ENCODE measurements at places on chromosomes 11 and 22. TPM values are rescaled to one million over a fixed set of nuclear protein-coding genes. Genes with fewer than 3 reads are reported as not detected.

The FAM111B gene
- 48.0 TPM for total RNA-seq

- no peak for DNase-seq
Measured at GRCh38 chr11:11306855-11307254, 46.2 kb downstream of the CSNK2A3 start.

GRCh38 chr11:99238401-99238800, 217.7 kb downstream of the CNTN5 start:
- no peak for DNase-seq

- no peak for DNase-seq
Measured at GRCh38 chr11:62245271-62245753, 3.3 kb downstream of the SCGB1D2 start.

The TSPAN32 gene
- 6.8 TPM for total RNA-seq

- no peak for DNase-seq
Measured at GRCh38 chr22:46076651-46077339, 73.5 kb upstream of the PPARA start.

The P2RX6 gene
- 0.67 TPM for total RNA-seq

DNA sequence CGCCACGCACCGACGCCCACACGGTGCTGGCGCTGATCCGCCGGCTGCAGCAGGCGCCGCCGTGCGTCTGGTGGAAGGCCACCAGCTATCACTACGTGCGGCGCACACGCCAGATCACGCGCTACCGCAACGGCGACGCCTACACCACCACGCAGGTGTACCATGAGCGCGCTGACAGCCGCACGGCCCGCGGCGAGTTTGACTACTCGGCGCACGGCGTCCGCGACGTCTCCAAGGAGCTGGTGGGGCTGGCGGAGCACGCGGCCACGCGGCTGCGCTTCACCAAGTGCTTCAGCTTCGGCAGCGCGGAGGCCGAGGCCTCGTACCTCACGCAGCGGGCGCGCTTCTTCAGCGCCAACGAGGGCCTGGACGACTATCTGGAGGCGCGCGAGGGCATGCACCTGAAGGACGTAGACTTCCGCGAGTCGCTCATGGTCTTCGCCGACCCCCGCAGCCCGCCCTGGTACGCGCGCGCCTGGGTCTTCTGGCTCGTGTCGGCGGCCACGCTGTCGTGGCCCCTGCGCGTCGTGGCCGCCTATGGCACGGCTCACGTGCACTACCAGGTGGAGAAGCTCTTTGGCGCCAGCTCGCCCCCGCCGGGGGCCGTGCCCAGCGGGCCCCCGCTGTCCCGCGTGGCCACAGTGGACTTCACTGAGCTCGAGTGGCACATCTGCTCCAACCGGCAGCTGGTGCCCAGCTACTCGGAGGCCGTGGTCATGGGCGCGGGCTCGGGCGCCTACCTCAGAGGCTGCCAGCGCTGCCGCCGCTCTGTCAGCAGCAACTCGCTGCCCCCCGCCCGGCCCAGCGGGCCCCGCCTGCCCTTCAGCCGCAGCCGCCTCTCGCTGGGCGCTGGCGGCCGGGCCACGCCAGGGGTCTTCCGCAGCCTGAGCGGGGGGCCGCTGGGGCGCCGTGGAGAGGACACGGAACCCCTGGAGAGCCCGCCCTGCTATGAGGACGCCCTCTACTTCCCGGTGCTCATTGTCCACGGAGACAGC, 3.2 kb downstream of the TMEM151A start:
- DNase-seq: no peak

The PAK1 gene
- 20.2 TPM for total RNA-seq

GRCh38 chr11:2665526-2666400, 34.0 kb downstream of the KCNQ1OT1 start:
- DNase-seq: no peak

DNA sequence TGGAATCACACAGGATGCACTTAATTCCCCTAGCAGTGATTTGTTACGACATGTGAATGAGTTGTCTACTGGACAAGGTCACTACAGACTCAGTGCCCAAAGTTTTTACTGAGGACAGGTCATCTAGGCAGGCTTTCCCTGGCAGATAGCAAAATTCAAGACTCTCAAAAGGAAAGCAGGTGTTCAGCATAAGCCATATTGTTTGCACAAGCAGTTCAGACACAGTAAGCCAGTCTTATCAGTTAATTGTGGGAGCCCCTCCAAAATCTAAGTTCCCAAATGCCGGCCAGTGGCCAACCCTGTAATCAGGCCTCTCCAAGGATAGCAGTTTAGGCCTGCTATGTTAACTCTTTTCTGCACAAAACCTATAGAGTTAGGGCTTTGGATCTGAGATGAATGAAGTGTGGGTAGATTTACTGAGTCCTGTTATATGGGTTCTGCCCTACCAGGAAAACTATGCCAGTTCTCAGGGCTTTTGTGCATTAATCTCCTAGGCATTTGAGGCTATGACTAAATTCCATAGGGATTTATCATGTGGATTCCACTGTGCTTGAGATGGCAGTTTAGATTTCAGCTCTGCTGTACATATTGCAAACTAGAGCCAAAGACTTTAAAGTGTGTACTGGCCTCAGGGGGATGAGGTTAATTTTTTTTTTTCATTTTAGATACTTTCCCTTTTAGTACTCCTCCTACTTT, 4.8 kb upstream of the ARHGEF12 start:
- no peak for DNase-seq

GRCh38 chr11:119810478-119811232, 81.7 kb upstream of the NECTIN1 start:
- no peak for DNase-seq

GRCh38 chr11:123526027-123526805, 96.1 kb downstream of the GRAMD1B start:
- no peak for DNase-seq

DNA sequence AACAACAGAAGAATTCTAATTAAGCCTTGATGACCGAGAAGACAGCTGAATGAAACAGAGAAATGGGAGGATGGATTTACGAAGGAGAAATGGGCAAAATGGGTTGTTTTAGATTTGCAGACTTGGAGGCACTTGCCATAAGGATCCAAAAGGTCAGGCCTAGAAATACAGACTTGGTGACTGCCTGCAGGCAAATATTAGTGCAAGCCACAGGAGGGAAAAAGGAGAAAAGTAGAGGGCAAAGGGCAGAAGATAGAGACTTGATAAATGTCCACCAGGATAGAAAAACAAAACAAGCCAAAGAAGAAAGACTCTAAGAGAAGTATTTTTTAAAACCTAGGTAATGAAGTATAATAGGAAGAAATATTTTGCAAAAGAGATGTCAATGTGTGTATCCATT, 13.1 kb downstream of the CCDC34 start:
- no peak for DNase-seq

The C22orf15 gene
- total RNA-seq: 0.37 TPM

The SLC22A12 gene
- total RNA-seq: not detected

The MYOD1 gene
- not detected for total RNA-seq

GRCh38 chr22:48944751-48945620, 882.7 kb downstream of the BRD1 start:
- no peak for DNase-seq

- DNase-seq: no peak
Measured at GRCh38 chr22:48892578-48893287, 934.9 kb downstream of the BRD1 start.

DNA sequence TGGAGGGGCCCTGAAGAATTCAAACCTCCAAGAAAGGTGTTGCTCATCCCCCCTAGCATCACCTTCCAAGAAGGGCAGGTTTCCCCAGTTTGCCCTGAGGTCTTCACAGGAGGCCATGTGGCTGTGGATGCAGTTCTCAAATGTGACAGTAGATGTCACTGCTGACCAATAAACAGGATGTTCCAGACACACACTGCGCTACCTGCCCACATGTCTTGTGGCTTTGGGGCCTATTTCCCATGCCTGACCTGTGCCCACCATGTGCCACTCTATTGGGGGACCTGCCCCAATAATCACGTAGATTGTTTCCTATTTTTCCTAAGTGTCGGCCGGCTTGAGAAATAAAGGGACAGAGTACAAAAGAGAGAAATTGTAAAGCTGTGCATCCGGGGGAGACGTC, 4.5 kb downstream of the GSTT2 start:
- DNase-seq: no peak

- DNase-seq: peak; percentile 77
Measured at GRCh38 chr22:46563381-46564083, 26.1 kb upstream of the CELSR1 start.

The GP1BB gene
- not detected for total RNA-seq

DNA sequence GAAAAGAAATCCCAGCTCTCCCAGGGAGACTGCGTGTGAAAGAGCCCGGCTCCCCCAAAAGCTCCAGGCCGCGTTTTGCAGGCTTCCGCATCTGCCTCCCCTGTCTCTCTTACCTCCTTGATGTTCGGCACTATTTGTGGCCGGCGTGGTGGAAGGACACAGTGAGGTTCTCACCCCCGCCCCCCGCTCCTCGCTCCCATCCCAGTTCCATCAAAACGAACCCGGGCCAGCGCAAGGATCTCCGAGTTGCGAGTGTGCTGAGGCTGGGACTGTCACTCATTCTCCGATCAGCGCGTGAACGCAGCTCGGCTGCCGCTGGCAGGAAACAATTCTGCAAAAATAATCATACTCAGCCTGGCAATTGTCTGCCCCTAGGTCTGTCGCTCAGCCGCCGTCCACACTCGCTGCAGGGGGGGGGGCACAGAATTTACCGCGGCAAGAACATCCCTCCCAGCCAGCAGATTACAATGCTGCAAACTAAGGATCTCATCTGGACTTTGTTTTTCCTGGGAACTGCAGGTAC, at the start of gene NCAM1:
Gene NCAM1 (plus strand): TSS at position 275 of the 523 bp plus-strand sequence.
- DNase-seq: no peak

DNA sequence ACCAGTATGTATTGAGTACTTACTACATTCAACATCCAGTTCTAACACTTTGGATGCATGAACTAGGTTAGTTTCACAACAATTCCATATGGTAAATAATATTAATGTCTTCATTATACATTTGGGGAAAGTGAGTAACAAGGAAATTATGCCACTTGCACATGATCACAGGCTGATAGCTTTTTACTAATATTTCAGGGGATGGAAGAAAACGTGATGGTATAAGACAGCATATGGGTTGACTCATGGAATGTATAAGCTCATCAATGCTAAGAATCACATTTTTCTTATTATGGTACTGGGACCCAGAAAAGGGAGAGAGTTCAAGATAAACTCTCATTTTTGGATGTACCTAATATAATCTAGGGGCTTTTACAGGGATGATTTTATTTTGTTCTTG, 188.7 kb downstream of the MIAT start:
- DNase-seq: no peak

- no peak for DNase-seq
Measured at GRCh38 chr22:44952863-44953746, 56.7 kb downstream of the PHF21B start.

- DNase-seq: no peak
Measured at GRCh38 chr22:24812950-24813775, 7.2 kb downstream of the SGSM1 start.

DNA sequence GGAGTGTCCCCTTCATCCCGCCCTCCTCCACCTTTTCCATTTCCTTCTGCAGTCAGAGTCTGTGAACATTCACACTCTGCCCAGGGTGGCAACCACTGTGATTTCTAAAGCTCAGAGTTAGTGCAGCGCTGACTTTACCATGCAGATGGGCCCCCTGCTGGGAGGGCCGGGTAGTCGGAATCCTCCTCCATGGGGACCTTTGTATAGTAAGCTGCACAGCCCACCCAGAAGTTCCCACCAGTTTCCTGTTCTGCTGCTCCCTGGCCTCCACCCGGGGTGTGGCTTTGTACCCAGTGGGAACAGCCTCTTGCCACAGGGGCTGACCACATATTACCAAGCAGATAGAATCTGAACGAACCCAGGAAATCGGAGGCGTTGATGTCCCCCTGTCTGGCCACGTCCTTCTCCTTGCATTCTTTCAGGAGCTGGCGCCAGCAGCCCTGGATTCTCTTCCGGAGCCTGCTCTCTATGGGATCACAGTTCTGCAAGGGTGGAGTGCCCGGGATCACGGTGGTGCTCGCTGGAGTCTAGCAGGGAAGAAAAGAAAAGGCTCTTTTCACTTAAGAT, 125.3 kb downstream of the MPPED1 start:
- no peak for DNase-seq

The CRYBB3 gene
- total RNA-seq: not detected

DNA sequence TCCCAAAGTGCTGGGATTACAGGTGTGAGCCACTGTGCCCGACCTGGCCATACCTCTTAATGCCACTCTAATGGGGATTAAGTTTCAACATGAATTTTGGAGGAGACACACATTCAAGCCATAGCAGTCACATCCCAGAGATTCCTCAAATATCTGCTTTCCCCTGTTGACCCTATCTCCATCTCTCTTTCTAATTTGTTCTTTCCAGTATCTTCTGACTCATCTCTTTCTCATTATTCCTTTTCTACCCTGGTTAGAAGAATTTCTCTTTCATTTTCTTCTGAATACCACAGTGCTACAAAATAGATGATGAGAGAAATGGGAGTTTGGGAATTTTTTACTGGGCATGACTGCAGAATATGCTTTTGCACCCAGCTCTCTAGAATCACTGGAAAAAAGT, 5.1 kb downstream of the OR10V1 start:
- no peak for DNase-seq

DNA sequence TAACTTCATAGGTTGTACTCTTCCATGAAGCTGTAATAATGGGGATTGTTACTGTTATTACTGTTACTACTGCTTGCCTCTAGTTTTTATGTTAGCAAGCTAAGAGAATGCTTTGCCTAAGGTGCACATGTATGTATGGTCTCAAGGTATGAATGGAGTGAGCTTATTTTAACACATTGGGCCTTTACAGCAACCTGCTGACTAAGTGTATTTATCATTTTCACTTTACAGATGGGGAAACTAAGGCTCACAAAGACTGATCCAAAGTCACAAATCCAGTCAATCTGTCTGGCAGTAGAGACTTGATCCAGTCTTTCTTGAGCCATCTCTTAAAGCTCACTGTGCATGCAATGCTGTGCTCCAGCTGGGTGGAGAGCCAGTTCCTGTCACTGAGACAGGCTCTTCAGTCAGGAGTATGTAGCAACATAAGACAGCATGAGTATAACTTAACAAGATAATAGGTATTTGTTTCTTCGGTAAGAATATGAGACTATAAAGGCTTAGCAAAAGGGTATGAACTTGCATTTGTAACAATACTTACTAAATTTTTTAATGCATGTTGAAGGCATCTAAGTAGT, 66.5 kb downstream of the PPP2R1B start:
- DNase-seq: no peak

The UQCC3 gene
- 8.3 TPM for total RNA-seq

DNA sequence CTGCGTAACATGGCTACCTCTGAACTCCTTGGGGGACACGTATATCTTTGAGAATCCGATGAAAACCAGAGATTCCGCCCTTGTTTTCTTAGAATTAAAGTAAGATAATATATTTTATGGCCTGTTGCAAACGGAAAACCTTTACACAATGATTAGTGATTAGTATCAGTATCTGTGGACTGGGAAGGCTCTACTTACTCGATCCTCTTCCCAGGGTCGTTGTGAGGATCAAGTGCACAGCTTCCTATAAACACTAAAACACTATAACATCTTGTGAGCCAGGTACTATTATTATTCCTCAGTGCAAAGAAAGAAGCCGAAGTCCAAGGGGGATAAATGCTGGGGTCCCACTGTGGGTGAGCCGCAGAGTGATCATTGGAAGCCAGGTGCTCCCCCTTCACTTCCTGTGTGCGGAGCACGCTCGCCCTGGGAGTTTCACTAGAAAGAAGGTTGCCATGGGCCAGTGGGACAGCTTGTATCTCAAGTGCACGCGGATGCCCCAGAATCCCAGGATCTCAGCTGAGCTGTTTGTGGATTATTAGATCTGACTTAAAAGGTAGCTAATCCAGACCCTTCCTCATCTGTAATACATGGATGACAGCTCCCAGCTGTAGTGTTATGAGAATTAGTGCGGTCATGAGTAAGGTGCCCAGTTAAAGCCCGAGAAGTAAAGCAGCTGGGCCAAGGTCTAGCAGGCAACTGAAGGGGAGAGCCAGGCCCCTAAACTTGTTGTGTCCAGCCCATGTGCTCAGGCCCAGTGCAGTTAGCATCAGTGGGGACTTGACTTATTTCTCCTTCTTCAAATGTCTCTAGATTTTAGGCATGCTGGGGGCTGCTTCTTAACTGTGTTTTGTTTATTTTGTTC, 839 bp downstream of the CBY1 start:
- peak; percentile 19 for DNase-seq
